ENCODE measurements at places on chromosomes 2 and 18.

- DNase-seq, result no peak
Measured at GRCh38 chr2:234863043-234863934, 88.5 kb upstream of the SH3BP4 start.

GRCh38 chr2:26940001-26940400 is 30.4 kb upstream of the MAPRE3 start:
- DNase-seq, result no peak

- DNase-seq, result no peak
Measured at GRCh38 chr2:204842661-204843485, 297.6 kb downstream of the PARD3B start.

- DNase-seq, result no peak
Measured at GRCh38 chr2:607709-608108, 69.5 kb downstream of the TMEM18 start.

DNA sequence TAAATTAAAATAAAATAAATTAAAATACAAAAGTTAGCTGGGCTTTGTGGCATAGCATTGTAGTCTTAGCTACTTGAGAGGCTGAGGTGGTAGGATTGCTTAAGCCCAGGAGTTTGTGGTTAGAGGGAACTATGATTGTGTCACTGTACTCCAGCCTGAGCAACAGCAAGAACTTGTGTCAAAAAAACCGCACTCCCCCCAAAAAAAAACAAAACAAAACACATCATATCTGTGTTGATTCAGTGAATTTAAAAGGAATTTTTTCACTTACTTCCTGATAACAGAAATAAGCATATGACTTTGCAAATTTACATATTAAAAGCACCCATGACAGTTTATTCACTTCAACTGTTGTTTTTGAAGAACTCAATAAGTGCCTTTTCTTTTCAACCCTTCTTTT is 68.1 kb upstream of the PELI1 start:
- DNase-seq, result no peak

DNA sequence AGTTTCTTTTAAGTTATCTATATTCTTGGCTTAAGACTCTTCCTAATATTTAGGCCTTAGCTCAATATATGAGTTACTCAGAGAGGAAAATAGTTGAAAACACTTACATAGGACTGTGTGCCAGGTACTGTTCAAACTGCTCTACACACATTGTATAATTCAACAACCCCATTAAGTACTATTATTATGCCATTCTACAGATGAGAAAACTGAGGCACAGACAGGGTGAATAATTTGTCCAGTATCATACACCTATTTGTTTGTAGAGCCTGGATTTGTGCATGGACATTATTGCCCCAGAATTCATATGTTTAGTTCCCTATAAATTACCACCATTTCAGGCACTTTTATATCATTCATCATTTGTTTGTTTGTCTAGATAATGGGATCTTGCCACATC is 17.7 kb upstream of the GAD1 start:
- DNase-seq, result no peak

DNA sequence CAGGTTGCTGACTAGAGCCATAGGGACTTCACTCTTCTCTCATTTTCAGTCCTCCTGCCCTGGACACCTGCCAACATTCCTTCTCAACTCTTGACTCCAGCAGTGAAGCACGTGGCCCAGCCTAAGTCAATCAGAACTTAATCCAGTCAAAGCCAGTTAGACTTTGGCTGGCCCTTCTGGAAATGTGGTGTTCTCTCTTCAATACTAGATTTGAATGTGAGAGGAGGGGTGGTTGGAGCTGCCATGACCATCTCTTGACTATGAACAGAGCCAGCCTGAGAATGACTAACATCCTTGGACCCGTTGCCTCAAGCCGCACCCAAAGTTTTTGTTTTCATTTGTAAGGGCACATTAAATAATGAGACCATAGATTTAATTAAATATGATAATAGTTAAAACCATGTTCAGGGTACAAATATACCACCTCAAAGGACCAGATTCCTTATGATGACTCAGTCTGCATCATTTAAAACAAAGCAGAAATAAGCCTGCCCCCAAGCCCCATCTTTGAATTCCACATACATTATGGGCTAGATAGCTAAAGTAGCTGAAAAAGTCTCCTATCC is 49.7 kb upstream of the RASGRP3 start:
- no peak for DNase-seq

DNA sequence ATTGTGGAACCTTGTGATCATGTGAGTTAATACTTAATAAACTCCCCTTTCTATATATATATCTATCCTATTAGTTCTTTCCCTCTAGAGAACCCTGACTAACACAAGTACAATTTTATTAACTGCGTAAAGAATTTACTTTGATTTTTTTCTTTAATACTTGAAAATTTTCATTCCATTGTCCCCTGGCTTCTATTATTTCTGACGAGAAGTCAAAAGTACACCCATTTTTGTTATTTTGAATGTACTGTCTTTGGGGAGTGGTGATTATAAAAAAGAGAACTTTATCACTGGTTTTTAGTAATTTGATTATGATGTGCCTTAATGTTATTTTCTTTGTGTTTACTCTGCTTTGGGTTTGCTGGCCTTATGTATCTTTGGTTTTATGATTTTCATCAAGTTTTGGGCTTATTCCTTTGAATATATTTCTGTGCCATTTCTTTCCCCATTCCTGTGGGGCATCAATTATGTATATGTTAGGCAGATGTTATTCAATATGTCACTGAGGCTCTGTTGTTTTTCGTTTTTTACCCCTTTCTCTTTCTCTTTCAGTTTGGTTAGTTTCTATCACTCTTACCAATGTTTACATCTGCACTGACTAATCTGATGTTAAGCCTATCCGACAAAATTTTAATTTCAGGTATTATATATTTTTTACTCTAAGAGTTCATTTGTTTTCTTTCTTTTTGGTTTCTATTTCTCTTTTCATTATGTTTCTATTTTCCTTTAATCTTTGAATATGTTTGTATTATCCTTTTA is 271.4 kb downstream of the CAMKMT start:
- no peak for DNase-seq

DNA sequence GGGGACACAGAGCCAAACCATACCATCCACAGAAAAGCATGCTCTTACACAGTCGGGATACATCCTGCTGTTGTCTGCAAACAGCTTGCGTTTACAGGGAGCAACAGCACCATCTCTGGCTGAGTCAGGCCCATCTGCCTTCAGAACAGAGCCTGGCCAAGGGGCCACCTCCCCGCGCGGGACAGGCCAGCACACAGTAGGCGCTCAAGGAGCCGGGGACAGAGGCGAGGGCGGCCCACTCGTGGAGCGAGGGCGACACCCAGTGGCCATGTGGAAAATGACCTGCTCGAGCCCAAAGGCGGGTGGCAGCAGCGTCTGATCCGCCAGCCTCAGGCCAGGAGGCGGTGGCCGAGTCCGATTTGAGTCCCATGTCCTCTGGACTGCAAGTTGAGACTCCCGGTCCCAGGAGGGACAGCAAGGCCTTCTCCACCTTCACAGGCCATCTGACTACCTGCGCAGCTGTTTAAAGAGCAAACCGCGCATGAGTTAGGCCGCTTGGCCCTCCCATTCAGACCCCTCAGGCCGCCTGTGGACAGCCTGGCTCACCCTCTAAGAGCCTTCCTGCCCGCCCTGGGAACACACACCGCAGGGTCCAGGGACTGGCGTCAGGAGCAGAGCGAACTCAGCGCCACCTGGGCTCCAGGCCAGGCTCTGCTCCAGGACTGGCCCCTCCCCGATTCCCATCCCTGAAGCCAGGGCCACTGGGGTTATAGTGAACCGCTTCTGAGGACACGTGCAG is 38.3 kb downstream of the TTC32 start:
- peak; percentile 82 for DNase-seq

DNA sequence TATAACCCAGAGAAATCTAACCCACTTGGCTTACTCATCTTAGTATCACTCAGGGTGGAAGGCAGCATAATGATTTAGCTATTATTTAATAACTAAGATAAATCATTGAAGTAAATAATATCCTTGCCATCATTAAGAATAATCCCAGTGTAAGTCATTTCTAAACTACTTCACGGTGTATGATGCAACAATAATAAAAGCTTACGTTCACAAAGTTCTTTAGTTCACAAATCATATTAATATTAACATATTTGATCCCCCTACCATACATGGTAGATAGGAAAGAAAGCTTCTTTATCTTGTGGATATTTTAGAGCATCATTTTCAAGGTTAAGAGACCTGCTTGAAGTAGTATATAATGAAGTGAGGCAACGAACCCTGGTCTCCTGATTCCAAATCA is 401.0 kb downstream of the NCKAP5 start:
- DNase-seq, result no peak

GRCh38 chr2:207251022-207251421 is 85.3 kb upstream of the KLF7 start:
- DNase-seq, result no peak

DNA sequence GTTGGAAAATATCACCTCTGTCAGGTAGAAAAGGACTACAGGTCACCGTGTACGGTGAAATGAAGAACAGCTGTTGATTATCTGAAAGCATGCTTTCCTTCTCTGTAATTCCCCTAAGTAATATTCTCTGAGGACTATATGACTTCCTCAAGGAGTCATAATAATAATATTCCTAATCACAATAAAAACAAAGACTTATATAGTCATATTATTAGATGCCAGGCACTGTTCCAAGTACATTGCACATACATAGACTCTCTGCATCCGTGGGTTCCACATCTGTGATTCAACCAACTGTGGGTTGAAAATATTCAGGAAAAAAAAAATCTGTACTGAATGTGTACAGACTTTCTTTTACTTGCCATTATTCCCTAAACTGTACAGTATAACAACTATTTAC is 512.4 kb upstream of the ID2 start:
- no peak for DNase-seq

GRCh38 chr2:165428926-165429325 is 40.6 kb upstream of the CSRNP3 start:
- DNase-seq, result no peak

GRCh38 chr18:10481831-10482230 is 27.4 kb downstream of the APCDD1 start:
- DNase-seq, result no peak

DNA sequence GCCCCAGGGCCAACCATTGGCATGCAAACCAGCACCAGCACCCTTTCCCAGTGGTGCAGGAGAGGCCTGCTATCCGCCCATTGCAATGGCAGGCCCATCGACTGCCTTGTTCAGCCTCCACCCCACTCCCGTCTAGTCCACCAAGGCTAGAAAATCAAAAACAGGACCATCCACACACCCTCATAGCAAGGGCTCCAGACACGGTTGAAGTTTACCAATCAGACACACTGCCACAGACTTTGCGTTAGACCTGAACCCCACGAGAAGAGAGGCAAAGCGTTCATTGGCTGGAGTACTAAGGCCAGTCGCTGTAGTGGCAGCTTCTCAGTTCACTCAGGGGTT is 95.3 kb upstream of the TEX51 start:
- no peak for DNase-seq

DNA sequence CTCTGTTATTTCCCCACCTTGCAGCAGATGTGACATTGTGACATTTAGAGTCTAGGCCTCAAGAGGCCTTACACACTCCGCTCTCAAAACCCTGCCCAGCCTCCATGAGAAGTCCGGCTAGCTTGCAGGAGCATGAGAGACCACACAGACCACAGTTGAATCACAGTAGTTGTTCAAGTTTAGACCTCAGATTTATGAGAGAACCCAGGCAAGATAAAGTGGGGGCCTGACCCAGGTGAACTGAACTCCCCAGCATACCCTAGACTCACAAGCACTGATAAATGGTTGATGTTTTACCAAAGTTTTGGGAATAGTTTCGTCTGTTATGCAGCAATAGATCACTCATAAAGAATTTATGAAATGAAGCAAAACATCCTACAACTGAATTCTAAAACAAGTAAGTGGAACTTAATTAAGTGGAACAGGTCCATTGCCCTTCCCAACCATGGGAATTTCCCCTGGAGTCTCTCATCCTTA is 4.7 kb upstream of the STAT1 start:
- no peak for DNase-seq

Data from memory B cell (primary cell).